ENCODE measurements at places on chromosomes 5 and 9. TPM values are rescaled to one million over a fixed set of nuclear protein-coding genes. Genes with fewer than 3 reads are reported as not detected.

The SLC1A3 gene
- polyA plus RNA-seq: 0.08 TPM

The FAM78A gene
- 5.0 TPM for polyA plus RNA-seq

The CLIC3 gene
- polyA plus RNA-seq: 762 TPM

The C1QTNF2 gene
- not detected for polyA plus RNA-seq

The PIP5K1B gene
- not detected for polyA plus RNA-seq

The SLC36A2 gene
- not detected for polyA plus RNA-seq

The PARP8 gene
- polyA plus RNA-seq: 150 TPM

The FUT7 gene
- polyA plus RNA-seq: 20.6 TPM

The KLF9 gene
- 3.0 TPM for polyA plus RNA-seq

The HTR1A gene
- not detected for polyA plus RNA-seq

The PTGES2 gene
- 60.9 TPM for polyA plus RNA-seq

The JAKMIP2 gene
- 18.4 TPM for polyA plus RNA-seq

The STOM gene
- 495 TPM for polyA plus RNA-seq

The CCDC187 gene
- polyA plus RNA-seq: not detected

The MSX2 gene
- polyA plus RNA-seq: not detected

The ADAMTS19 gene
- polyA plus RNA-seq: not detected

The POLR3G gene
- polyA plus RNA-seq: 3.5 TPM

The NR2F1-AS1 gene
- polyA plus RNA-seq: not detected

The MARCHF11 gene
- not detected for polyA plus RNA-seq

The TSSK1B gene
- not detected for polyA plus RNA-seq

The PTGS1 gene
- 2.0 TPM for polyA plus RNA-seq

The UBTD2 gene
- 1.5 TPM for polyA plus RNA-seq

The MLANA gene
- polyA plus RNA-seq: 0.27 TPM

The SPINK5 gene
- not detected for polyA plus RNA-seq

The LURAP1L gene
- polyA plus RNA-seq: not detected

The CDH10 gene
- polyA plus RNA-seq: not detected

The PPWD1 gene
- 16.4 TPM for polyA plus RNA-seq

The AJM1 gene
- 1.00 TPM for polyA plus RNA-seq

The BTNL9 gene
- not detected for polyA plus RNA-seq

The SLC34A3 gene
- not detected for polyA plus RNA-seq

Data from immature natural killer cell (primary cell).